ENCODE measurements at places on chromosomes 16 and 17. TPM values are rescaled to one million over a fixed set of nuclear protein-coding genes. Genes with fewer than 3 reads are reported as not detected.

- no peak for DNase-seq
These were observed 120.6 kb upstream of the FOXF1 start for GRCh38 chr16:86389566-86390328.

DNA sequence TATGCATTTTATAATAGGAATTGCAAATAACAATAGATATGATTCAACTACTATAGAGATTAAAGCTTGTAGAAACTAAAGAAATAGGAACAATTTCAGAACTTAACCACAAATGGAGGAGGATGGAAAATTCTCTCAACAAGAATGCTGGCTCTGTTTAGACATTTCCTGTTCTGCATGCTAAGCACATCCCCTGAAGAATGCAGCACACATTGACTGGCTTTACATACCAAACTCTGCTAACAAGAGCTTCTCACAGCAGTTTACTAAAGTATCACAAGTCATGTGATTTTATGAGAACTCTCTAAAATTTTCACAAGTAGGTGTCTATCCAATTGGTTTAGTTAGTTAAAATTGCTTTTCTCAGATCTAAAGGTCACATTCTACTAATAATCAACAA is 85.2 kb downstream of the SPAG9 start:
- peak; percentile 35 for DNase-seq

DNA sequence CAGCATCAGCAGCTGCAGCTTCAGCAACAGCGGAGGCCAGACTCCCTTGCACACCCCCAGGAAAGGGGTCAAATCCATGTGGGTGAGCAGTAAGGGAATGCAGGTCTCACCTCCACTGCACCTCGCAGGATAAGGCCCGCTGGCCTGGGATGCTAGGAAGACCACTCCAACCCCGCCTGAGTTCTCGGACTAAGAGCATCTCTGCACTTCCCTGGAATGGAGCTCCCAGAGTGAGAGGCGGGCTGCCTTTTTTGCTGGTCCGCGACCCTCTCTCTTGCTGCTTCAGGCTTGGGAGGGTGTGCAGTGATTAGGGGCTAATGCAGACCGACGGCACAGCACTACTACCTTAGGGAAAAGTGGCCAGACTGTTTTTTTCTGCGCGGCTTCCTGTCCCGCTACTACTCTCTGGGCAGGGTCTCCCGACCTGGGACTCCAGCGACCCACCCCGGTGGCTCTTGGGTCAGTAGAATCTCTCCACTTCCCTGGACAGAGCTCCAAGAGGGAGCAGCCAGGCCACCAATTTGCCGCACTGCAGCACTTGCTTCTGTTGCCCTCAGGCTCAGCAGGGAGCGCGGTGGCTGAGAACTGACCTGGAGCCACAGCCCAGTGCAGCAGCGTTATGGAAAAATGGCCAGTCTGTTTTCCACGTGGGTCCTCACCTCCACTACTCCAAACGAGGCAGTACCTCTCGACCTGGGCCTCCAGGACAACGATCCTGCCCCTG is 480.4 kb downstream of the CDH8 start:
- DNase-seq: no peak

GRCh38 chr17:52515927-52516326 is 357.4 kb upstream of the CA10 start:
- no peak for DNase-seq

GRCh38 chr17:42803074-42803883 is 4.6 kb downstream of the CNTD1 start:
- DNase-seq: no peak

GRCh38 chr16:66335704-66336329 is 30.7 kb upstream of the CDH5 start:
- peak; percentile 40 for DNase-seq

- no peak for DNase-seq
These were observed 51.8 kb downstream of the LYRM1 start for GRCh38 chr16:20952139-20952920.

DNA sequence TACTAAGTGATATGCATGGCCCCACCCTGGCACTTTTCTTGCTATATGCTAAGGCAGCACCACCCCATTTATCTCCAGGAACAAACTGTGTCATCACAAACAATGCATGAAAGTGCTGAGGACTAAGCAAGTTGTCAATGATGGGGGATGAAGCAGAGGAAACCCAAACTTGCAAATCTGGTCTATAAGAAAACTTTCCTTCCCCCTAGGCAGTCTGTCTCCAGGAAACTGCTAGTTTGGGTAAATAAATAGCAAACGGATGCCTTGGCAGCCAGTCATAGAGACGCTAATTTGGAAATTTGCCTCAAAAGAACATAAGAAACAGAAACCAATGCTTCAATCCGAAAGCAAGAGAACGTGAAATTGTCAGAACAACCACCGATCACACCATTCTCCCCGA is 5.6 kb upstream of the HSBP1 start:
- peak; percentile 50 for DNase-seq

HASPIN gene
- total RNA-seq: 9.4 TPM

TP53 gene
- 43.7 TPM for total RNA-seq

P2RX5 gene
- not detected for total RNA-seq

MAPT gene
- 1.3 TPM for total RNA-seq

KLHL36 gene
- 23.5 TPM for total RNA-seq

RECQL5 gene
- total RNA-seq: 14.3 TPM
